Myocyte (in vitro differentiated cells): ENCODE measurements at places on chromosomes 3 and 15. TPM values are rescaled to one million over a fixed set of nuclear protein-coding genes. Genes with fewer than 3 reads are reported as not detected.

TRAIP gene
- total RNA-seq, result 0.91 and 1.2 TPM in 2 replicates

CLDN1 gene
- 0.40 and 0.62 TPM in 2 replicates for total RNA-seq

XYLB gene
- total RNA-seq, result 1.5 and 1.9 TPM in 2 replicates

CCR8 gene
- not detected in 2 replicates for total RNA-seq

THAP10 gene
- 1.8 and 2.7 TPM in 2 replicates for total RNA-seq

C3orf20 gene
- not detected in 2 replicates for total RNA-seq

TMC3 gene
- total RNA-seq, result not detected in 2 replicates

CSPG5 gene
- total RNA-seq, result 0.45 and 1.0 TPM in 2 replicates

NUDT16 gene
- 16.3 TPM in 2 replicates for total RNA-seq

DNA sequence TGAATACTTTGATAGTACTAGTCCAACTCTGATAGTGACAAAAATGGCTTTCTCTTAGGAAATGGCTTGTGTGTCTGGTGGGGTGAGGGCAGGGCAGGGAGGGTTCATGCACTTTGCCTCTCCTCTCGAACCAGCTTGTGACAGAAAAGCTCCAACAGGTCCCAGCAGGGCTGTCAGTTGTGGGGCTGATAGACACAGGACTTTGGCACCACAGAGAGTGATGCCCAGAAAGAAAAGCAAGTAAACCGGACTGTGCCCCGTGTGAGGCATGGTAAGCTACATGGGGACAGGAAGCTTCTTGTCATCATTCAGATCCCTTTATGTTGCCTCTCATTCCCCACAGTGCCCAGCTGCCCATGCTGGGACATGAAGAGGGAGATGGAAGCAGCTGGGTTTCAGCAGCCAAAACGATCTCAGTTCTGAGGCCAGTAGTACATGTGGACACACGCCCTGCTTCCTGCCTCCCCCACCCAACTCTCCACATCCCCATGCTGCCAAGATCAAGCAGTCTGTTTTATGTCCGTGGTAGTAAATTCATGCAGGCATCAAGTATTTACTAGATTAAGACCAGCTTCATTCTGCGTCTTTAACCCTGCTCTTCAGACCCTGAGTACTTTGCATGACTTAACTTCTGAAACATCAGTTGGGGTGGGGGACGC lies 29.7 kb upstream of the LIPC start:
- DNase-seq, result no peak

DNA sequence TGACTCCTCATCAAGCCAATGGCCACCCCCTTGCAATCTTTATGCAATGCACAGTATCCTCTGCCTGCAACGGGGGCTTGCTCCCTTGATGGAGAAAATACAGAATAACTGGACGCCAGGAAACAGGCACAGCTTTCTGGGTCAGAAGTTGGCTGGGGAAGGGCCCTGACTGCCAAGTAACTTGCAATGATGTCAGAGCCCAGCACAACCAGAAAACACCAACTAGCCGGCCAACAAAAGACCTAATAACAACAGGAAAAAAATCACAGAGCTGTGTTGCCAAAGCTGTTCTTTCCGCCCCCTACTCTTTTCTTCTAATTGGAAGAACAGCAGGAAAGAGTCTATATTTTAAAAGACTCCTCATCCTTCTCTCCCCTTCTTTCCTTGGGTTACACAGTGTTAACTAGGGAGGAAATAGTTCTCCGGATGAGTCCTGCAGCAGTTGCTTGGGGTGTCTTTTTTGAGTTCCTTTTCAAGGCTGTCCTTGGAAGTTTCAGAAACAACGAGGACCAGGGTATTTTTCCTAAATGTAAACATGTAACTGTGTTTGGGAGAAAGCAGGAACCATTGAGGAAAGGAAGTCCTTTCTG lies 1.4 kb upstream of the SEMA6D start:
- DNase-seq, result no peak

GRCh38 chr3:114892131-114892879 lies 254.8 kb downstream of the ZBTB20 start:
- peak; percentile 93 for DNase-seq

DNA sequence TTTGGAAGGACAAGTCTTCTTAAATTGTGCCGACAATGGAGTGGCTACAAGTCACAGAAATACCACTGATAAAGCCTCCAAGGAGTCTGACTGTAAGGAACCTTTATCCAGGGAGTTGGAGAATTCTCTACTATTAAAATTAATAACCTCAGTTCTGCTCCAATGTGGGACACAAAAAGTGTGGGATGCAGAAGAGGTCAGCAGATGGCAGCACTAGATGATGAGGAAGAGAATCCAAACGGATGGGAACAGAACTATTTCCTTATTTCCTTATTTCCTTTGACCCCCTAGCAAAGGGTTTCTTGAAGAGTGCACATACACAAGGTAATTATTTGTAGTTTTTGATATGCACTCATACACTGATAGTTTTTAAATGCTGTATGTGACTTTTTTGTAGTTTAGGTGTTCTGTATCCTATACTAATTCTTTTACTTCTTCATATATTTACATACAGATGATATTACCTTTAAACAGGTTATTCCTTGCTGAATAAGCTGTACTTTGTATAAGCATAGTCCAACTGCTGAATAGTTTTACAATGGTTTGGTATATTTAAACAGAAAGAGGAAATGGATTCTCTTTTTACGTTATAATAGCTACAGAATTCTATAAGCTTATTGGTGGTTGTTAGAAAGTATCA lies 25.6 kb upstream of the NLGN1 start:
- peak; percentile 30 for DNase-seq

DNA sequence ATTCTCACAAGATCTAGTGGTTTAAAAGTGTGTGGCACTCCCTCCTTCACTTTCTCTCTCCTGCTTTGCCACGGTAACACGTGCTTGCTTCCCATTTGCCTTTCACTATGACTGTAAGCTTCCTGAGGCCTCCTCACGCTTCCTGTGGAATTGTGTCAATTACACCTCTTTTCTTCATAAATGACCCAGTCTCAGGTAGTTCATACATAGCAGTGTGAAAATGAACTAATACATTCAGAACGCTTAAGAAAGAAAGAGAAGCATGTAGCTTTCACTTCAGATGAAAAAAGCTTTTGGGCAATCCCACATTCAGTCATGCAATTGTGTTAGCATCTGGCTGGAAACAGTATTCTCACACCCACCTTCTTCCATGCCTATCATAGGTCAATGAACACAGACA lies 24.4 kb downstream of the P3H2 start:
- DNase-seq, result no peak

- no peak for DNase-seq
Measured at GRCh38 chr15:52960283-52960682, 170.1 kb upstream of the ONECUT1 start.

DNA sequence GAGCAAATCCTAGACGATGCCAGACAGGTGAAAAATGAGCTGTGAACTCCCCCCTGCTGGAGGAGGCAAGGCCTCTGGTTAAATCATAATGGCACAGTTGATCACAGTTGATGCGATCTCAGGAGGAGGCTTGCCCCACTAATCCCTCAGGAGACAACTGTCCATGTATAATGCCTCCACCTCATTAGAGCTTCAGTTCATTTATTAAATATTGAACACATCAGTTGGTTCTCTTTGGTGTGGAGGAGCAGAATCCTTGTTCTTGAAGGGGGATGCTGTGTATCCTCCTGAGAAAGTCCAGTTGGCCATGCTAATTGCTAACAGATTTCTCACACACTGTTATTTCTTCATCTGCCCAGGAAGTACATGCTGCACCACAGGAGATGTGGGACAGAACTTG lies 290.5 kb downstream of the IGSF11 start:
- no peak for DNase-seq

DNA sequence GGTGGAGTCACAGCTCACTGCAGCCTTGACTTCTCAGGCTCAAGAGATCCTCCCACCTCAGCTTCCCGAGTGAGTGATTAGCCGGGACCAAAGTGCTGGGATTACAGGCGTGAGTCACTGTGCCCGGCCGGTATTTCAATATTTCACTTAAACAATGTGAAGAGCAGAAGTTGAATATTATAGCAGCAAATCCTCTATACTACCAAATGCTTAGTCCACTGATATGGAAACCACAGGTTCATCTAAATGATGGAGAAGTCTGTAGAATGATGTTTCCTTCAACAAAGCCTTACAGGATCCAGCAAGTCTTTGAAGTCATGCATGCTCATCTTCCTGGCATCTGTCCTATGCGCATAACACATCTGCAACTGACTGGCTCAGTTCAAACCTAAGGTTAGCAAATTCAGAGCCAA lies 20.3 kb upstream of the UACA start:
- DNase-seq, result peak; percentile 39

DNA sequence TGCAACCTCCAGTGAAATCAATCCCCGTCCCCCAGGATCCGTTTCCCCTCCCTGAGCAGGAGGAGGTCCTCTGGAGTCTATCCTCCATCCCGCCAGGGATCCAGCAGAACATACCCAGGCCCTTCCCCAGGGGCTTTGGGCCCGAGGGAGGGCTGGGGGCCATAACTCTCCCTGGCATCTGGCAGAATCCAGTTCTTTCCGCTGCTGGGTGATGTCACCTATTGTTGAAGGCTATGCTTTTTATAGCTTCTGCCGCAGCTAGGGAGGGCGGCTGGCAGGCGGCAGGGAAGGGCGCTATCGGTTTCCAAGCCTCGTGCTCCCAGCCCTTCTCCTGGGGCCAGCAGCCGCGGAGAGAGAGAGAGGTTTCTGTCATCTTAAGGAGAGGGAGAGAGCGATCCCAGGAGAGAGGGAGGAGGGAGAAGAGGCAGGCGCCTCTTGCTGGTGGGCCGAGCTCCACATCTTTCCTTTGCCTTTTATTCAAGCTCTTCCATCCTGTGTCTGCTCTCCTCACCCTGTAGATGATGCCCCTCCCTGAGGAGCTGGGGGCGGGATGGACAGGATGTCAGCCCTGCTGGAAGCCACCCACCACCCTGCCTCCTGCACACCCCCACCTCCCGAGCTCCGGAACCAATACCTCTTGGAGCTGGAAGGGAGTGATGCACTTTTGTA lies 120.1 kb downstream of the ANP32A start:
- DNase-seq, result peak; percentile 93

DNA sequence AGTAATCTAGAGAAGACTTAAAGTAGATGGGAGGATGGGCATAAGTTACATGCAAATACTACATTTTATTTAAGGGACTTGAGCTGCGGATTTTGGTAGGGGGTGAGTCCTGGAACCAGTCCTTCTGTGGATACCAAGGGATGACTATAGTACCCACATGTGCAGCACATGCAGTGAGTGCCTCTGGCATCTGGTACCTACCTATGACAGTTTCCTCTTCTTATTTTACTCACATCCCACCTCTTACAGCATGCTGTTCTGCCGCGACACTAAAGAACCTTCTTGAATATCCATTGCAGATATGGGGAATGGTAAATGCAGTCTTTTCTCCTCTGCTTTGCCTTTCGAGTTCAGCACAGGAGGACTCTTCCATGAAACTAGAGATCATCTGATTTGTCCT lies 1.7 kb downstream of the TSEN2 start:
- DNase-seq, result no peak

DNA sequence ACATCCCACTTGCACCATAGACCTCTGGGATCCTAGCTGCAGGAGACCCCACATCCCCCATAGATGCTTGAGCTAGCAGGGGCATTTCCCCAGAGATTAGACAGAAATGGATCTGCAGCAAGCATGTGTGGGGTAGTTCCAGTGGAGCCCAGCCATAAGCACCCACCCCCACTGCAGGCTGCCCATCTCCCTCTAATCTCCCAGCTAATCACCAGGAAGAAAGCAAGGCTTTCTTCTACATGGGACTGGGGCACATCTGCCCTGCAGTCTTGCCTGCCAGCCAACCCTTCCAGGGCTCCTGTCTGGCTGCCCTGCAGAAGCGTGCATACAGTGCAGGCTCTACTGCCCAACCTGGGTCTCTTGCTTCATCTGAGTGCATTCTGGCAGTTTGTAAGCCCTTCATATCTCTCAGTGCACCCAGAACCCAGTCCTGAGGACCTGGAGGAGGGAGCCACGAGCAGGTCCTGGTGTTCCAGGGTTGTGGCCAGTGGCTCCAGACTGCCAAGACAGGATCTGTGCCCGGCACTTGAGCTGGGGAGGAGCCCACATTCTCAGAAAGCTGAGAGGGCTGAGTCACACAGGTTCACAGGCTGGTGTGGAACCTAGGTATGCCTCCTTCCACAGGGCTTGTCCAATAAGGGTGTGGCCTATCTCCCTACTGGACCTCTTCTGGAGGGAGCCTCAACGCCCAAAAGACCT lies 49.9 kb upstream of the IGSF11 start:
- DNase-seq, result no peak

- DNase-seq, result peak; percentile 90
Measured at GRCh38 chr3:10010878-10011465, 15.3 kb upstream of the FANCD2 start.

DNA sequence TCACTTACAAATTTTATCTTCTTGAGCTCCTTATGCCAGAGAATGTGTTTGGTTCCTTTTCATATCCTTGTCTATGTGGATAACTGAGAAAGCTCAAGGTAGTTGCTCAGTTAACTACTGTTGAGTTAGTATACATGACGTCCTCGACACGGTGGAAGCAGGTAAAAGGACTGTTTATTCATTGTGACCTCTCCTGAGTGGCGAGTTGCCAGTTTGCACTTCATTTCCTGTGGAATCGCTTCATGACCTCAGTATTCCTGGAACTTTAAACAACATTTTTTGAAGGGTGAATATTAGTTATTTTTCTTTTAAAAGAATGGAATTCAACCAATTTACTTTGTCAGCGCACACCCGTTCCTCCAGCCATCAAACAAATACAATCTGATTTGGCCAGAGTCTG lies 1.2 kb upstream of the TPRG1 start:
- DNase-seq, result no peak

GRCh38 chr3:137796993-137797392 lies 32.9 kb downstream of the SOX14 start:
- no peak for DNase-seq

- DNase-seq, result no peak
Measured at GRCh38 chr3:58175437-58176184, 35.2 kb downstream of the DNASE1L3 start.

DNA sequence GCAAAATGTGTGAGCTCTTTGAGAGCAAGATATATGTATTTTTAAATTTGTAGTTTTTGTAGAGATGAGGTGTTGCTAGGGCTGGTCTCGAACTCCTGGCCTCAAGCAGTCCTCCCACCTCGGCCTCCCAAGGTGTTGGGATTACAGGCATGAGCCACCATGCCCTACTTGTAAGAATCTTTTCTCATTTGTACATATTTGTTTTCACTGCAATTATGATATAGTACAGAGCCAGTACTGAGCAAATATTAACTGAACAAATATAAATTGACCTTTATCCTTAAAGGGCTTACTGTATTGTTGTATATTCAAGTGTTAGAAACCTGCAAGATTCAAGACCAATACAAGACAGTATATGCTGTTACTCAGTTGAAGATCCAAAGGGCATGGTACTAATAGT lies 53.4 kb downstream of the GTF2E1 start:
- no peak for DNase-seq

- no peak for DNase-seq
Measured at GRCh38 chr3:112602217-112602838, 38.6 kb downstream of the CCDC80 start.
